ENCODE measurements at places on chromosomes 3 and 15.

DNA sequence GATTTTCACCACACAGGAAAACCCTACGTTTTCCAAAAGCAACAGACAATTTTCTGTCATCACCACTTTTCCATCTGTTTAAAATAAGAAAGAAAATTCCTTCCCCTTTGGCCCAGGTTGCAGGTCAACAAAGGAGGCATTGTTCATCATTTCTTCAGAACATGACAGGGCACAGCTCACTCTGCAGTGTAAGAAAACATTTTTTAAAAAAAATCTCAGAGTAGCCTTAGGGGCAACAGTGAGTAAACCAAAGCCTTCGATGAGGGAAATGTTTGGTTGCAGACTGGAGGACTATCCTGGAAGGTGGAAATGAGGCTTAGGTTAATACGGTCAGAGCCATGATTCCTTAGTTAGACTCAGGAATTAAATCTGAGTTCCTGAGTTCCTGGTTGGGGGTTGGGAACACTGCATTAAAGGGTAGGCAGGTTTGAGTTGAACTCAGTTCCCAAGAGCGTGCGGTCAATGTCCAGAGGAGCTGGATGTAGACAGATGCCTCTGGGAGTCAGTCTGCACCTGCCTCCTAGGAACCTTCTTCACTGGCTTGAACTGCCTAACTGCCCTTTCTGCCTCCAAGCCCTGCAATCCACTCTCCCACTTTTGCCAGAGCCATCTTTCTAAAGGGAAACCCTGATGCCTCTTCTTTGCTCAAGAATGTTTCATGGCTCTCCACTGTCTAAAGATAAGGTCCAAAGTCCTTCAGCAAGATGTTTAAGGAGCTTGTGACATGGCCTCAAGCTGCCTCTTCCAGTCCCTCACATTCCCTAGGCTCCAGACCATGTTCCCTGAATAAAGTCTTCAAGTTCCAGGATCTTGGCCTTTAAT is 3.3 kb upstream of the HES1 start:
- DNase-seq = no peak

DNA sequence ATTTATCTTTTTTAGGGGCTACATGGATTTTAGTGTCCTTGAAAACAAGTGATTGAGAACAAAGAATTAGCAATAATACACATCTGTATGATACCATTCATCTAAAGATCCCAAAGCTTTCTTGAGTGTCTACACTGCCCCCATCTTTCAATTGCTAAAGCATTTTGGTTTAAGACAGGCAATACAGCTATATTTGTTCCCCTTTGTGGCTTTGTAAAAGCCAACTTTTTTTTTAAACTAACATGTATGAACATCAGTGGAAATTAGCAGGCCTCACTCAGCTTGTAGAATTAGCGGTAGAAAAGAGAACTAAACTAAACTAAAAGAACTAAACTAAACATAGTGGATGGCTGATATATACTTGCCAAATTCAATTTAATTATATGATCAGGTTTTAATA is 449.6 kb downstream of the MECOM start:
- DNase-seq = no peak

- DNase-seq = no peak
Observed at GRCh38 chr3:49566312-49566711, 12.0 kb downstream of the BSN start.

GRCh38 chr15:101373577-101373976 is 78.5 kb upstream of the SNRPA1 start:
- no peak for DNase-seq

GRCh38 chr3:67640023-67640660 is 14.3 kb downstream of the SUCLG2 start:
- DNase-seq = no peak

- no peak for DNase-seq
Observed at GRCh38 chr3:23646184-23646920, 159.4 kb upstream of the UBE2E1 start.

Measured in CD4-positive, alpha-beta T cell treated with Interferon gamma for 1 hour (primary cell).